ENCODE measurements at places on chromosomes 12 and 14. TPM values are rescaled to one million over a fixed set of nuclear protein-coding genes. Genes with fewer than 3 reads are reported as not detected.

CCNB1IP1 gene
- 110 TPM for polyA plus RNA-seq

DNA sequence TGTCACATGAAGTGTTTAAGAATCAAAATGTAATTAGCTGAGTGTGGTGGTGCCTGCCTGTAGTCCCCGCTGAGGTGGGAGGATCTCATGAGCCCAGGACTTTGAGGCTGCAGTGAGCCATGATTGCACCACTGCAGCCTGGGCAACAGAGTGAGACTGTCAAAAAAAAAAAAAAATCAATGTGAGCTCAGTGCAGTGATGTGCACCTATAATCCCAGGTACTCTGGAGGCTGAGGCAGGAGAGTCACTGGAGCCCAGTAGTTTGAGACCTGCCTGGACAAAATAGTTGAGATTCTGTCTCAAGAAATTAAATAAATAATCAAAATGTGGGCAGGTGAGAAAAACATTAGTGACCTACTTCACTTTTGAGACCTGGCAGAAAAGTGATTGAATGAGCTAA is 140.0 kb downstream of the MON2 start:
- H3K27me3 ChIP-seq, result no peaks in the 10 kb centered on the region
- DNase-seq, result no peak

TULP3 gene
- polyA plus RNA-seq, result 11.6 TPM

DNA sequence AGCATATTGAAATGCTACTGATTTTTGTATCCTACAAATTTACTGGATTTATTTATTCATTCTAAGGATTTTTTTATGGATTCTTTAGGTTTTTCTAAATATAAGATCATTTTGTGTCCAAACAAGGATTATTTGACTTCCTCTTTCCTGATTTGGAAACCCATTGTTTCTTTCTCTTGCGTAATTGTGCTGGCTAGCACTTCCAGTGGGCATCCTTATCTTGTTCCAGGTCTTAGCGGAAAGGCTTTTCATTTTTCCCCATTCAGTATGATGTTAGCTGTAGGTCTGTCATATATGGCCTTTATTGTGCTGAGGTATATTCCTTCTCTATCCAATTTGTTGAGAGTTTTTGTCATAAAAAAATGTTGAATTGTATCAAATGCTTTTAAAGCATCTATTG is 57.2 kb upstream of the RHOJ start:
- no peaks in the 10 kb centered on the region for H3K27me3 ChIP-seq
- H3K36me3 ChIP-seq, result peaks cover 3% of the 10 kb centered on the region
- H3K4me3 ChIP-seq, result no peak overlapping the region
- H3K4me1 ChIP-seq, result no peaks in the 10 kb centered on the region
- H3K27ac ChIP-seq, result no peak overlapping the region

DNA sequence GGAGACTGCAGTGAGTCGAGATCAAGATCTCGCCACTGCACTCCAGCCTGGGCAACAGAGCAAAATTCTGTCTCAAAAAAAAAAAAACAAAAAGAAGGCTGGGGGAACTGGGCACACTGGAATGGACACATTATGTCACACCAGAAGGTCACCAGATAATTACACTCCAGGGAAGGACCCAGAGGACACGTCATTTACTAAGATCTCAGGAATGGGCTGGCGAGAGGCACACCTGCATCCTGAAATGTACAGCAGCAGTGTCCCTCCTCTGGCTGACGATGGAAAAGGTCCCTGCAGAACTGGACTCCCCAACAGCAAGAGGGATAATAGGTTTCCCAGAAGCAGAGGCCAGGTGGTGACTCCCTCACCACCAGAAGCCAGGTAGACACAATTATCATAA is 243.5 kb downstream of the BCL11B start:
- H3K4me1 ChIP-seq, result no peaks in the 10 kb centered on the region
- no peak overlapping the region for H3K27ac ChIP-seq
- DNase-seq, result no peak

DNA sequence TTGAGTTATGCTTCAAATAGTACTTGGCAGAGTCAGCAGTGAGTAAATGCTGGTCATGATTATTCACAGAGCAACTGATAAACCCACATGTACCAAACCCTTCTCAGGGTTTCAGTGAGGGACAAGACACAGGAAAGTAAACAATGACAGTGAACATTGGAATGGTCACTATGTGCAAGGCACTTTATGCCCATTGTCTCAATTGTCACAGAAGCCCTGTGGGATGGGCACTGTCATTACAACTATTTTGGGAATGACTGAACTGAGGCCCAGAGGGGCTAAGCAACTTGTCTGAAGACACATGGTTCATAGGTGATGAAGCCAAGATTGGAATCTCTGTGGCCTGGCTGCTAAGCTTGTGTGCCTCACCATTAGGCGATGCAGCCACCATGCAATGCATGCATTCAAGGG is 238.5 kb downstream of the RBM19 start:
- no peak for DNase-seq
- H3K36me3 ChIP-seq, result no peaks in the 10 kb centered on the region
- H3K27ac ChIP-seq, result no peak overlapping the region
- H3K27me3 ChIP-seq, result no peaks in the 10 kb centered on the region
- H3K4me1 ChIP-seq, result no peaks in the 10 kb centered on the region
- H3K4me3 ChIP-seq, result no peak overlapping the region

INHBE gene
- polyA plus RNA-seq, result 7.4 TPM

DNA sequence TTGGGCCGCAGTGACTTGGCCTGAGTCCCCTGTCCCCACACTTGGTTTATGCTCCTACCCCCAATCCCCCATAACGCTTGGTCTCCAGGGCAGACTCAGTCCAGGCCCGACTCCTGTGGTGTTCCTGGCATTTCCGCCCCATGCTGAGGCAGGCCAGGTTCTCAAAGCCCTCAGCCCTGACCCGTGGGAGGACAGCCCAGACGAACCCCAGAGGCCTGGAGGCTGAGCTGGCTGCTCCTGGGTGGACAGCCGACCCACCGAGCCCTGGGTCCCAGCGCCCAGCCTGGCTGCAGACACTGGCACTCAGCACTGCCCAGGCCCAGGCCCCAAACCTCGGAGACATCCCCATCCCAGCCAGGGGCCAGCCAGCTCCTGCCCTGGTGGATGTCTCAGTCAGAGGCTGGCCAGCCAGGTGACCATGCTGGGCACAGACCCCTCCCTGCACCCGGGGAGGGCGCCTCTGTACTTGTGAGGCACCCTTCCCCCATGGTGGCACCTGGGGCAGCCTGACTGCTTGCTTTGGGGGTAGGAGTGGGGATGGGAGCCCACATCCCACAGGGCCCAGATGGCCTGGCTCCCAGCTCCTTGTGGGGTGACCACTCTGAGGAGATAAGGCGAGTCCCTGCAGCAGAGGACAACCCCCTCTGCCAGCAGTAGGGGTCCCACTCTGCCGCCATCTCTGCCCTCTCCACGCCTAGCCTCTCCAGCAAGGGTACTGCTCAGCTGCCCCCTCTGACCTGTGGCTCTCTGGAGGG is 1.4 kb downstream of the PLD4 start:
- no peaks in the 10 kb centered on the region for H3K36me3 ChIP-seq
- no peak overlapping the region for H3K27ac ChIP-seq
- peaks cover 15% of the 10 kb centered on the region for H3K27me3 ChIP-seq
- DNase-seq, result no peak
- no peaks in the 10 kb centered on the region for H3K4me1 ChIP-seq

ADIPOR2 gene
- 11.7 TPM for polyA plus RNA-seq

TSPAN19 gene
- polyA plus RNA-seq, result 0.45 TPM

- H3K27ac ChIP-seq, result no peak overlapping the region
- peak; percentile 26 for DNase-seq
- peak overlapping the region; percentile 82 for H3K4me3 ChIP-seq
- peaks cover 76% of the 10 kb centered on the region for H3K27me3 ChIP-seq
- H3K4me1 ChIP-seq, result peaks cover 23% of the 10 kb centered on the region
- peaks cover 10% of the 10 kb centered on the region for H3K36me3 ChIP-seq
Observed at GRCh38 chr12:71438670-71439361, 782 bp upstream of the LGR5 start.

SCNN1A gene
- 37.1 TPM for polyA plus RNA-seq

MANSC4 gene
- not detected for polyA plus RNA-seq

Measured in GM23338 (cell line).